H54 (cell line): ENCODE measurements at places on chromosomes 12 and 14.

- DNase-seq: no peak
Observed at GRCh38 chr14:38623661-38624060, 367.8 kb upstream of the CLEC14A start.

GRCh38 chr12:107547389-107547788 lies 138.2 kb upstream of the PWP1 start:
- DNase-seq: no peak

DNA sequence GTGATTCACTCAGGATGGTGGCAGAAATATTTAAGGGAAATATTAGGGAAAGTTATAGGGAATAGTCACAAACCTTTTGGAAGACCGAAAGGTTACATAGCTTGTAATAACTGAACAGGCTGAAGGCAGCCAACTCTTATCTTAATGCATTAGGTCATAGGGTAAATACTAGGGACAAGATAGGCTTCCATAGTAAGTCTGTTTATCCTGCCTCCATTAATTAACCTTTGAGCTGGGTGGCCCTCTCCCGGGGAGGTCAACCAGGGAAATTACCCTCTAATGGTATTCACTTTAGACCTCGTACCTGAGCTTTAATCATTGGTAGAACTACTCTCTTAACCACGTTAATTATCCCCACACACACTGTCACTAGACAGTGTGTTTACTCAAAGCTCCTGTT lies 981.8 kb downstream of the SLC16A7 start:
- DNase-seq: no peak

DNA sequence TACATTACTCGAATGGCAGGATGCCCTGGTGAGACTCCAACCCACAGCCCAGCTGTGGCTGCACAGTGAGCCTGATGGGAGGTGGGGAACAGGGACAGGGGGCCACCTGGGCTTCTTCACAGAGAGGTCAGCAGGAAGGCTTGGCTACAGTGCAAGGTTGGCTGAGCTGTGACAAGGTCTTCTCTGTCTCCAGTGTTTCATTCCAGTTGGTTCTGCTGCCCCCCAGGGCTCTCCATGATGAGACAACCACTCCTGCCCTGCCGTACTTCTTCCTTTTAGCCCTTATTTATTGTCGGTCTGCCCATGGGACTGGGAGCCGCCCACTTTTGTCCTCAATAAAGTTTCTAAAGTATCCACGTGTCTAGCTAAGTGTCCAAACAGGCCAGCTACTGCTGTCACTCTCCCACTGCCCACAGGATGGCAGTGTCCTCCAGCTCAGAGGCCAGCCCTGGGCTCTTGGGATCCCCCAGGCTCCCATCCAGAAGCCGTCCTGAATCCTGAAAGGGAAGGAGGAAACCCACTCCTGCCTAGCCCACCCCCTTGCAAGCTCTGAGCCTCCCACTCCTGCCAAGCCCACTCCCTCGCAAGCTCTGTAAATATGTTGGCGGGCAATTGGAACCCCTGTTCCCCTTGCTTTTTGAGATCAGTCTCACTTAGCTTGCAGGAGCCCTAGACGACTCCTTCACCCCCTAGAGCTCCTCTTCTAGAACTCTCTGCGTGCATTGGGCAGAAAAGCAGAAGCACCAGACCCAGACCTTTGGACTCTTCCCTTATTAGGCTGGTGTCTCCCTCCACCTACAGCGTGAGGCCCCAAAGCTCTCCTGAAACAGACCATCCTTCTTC lies 5.4 kb downstream of the C1QL4 start:
- peak; percentile 90 for DNase-seq

GRCh38 chr12:3227076-3227975 lies 150.1 kb downstream of the TSPAN9 start:
- no peak for DNase-seq
